ENCODE measurements at places on chromosomes 5 and 9. TPM values are rescaled to one million over a fixed set of nuclear protein-coding genes. Genes with fewer than 3 reads are reported as not detected.
A peak's percentile ranks its signal among the peaks of the same experiment; 100 is the strongest.

GRCh38 chr5:61626639-61627282 is 294.7 kb downstream of the ZSWIM6 start:
- no peak for DNase-seq

Gene NUTM2F
- total RNA-seq = not detected

DNA sequence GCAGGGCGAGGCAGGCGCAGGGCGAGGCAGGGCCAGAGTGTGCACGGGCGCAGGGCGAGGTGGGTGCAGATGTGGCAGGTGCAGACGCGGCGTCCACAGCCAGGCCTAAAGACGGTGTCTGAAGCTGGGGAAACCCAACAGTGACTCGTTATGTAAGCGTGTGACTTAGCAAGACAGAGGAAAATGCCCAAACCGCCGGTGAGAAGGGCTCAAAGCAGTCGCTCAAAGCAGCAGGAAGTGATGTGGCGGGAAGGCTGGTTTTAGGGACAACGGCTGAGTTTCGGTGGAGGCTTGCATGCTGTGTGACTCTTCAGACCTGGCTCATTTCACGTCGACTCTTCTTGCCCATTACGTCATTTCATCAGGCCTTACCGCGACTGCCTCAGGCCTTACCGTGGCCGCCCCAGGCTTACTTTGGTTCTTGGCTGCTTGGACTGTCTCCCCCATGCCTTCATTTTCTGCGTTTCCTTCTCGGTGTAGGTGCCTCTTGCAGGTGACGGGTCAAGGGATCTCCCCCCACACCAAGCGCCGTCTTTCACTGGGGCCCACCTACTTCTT is 50.5 kb upstream of the EXOC3 start:
- DNase-seq = no peak

GRCh38 chr5:155616779-155617392 is 603.3 kb downstream of the KIF4B start:
- DNase-seq = peak; percentile 54

GRCh38 chr9:7186175-7186574 is 428.4 kb downstream of the KDM4C start:
- DNase-seq = no peak

DNA sequence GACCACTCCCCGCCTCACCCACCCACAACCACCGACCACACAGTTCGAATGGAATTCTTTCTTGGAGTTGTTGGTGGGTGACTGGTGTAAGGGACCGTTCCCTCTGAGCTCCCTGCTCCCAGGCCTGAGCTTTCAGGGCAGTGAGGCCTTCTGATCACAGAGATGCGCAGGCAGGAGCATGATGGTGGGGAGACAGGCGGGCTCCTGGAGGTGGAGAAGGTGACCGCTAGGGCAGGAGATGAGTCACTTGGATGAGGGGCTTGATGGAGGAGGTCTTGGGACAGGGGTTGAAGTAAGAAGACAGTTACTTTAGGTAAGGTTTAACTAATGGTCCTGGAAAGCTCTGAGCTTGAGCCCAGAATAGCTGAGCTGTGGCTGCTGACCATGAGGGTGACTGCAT is 88.5 kb downstream of the HSPA4 start:
- DNase-seq = no peak

DNA sequence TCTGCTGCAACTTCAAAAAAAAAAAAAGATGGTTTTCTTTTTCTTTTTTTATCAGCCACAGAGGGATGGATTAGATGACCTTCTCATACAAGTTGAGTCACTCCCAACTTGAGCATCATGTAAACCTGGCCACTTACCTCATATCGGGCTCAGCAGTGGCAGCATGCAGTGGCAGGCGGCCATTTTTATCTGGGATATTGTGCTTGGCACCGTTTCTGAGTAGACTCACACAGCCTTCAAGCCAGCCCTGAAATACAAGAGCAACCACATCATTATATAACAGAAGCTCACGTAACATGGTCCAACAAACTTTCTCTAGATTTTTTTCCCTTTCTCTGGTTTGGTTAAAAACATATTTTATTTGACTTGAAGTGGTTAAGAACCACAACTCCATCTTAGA is 62.6 kb downstream of the ANKRD55 start:
- no peak for DNase-seq
